ENCODE measurements at places on chromosomes 2 and 18.

- DNase-seq = no peak
These were observed 38.3 kb upstream of the WDR75 start for GRCh38 chr2:189402932-189403331.

GRCh38 chr2:74002505-74003421, 18.1 kb downstream of the TET3 start:
- DNase-seq = peak; percentile 82

- peak; percentile 53 for DNase-seq
These were observed 550.2 kb upstream of the SETBP1 start for GRCh38 chr18:44130376-44130942.

GRCh38 chr2:230557065-230557464, 141.1 kb downstream of the SP100 start:
- no peak for DNase-seq

DNA sequence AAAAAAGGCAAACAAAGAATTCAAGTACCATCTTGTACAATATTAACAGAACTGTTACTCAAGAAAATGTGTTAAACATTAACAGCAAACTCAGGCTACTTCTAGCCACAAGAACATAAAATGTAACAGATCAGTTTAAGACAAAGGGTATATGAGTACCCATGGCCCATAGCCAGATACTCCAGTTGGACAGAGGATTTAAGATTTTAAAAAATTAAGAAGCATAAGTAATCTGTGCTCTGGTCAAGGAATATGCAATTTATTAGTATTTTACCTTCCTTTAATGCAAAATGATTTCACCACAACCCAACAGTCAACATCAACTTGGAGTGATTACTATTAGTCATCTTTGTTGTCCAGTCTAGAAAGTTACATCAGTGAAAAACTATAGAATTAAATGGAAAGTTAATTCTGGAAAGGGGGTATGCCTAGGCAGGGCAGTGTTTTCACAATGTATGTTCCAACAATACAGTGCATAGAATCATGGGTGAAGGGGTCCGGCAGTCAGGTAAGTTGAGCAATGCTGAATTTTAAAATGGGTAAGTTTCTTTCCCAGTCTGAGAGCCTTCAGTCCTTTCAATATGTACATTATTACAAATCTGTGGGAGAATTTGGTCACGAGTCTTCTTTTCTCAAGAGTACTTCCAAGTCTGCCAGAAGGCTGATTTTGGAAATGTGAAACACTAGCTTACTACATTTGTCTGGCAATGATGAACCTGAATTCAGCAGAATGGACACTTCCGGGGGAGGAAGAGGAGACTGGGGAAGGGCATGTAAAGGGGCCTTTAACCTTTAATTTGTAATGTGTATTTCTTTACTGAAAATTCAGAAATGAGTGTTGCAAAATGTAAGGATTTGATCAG, 34.5 kb downstream of the SFT2D3 start:
- DNase-seq = no peak

GRCh38 chr2:8409461-8410260, 272.2 kb upstream of the ID2 start:
- DNase-seq = no peak

- no peak for DNase-seq
These were observed 50.9 kb upstream of the RGPD4 start for GRCh38 chr2:107775791-107776190.

DNA sequence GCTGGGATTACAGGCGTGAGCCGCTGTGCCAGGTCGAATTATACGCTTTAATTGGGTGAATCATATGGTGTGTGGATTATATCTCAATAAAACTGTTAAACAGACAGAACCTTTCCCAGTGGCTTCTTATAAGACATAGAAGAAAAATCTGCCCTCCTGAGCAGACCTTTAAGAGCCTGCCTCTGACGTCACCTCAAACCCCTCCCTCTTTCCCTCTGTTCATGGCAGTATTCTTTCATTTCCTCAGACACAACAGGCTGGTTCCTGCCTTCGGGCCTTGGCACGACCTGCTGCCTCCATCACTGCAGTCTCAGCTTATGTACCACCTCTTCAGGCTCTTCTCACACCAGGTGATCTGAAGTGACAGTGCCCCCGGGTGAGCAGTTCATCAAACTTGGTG, 14.0 kb upstream of the PDIA6 start:
- no peak for DNase-seq

DNA sequence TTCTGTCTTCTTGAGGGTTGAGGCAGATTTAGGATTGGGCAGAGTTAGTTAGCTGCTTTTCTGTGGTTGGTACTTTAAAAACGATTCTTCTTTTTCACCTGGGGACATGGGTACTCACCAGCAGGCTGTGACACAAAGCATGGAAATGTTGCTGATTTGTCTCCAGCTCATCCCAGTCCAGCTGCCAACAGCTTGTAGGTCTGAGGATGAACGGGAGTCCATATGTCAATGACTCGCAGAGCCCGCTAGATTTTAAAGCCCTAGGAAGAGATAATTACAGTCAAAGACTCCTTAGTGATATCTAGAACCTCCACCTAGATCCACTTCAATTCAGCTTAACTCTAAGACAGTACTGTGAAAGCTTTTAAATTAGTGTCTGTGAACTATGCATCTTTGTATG, 20.8 kb downstream of the DOK1 start:
- no peak for DNase-seq

DNA sequence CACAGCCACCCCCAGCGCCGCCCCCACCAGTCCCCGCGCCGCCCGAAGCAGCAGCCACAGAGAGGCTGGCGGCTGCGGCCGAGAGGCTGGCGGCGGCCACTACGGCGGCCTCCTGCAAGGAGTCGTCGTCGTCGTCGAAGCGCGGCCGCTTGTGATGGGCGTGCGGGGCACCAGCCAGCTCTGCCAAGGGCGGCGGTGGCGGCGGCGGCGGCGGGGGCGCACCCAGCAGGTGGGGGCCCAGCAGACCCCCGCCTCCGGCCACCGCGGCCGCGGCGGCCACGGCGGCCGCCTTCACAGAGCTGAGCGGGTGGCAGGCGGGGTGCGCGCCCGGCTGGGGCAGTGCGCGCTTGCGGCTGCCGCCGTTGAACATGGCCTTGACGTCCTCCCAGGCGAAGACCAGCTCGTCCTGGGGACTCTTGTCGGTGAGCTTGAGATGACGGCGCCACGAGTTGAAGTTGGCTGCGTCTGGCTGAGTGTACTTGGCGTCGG, 3.3 kb downstream of the SKOR2 start:
- DNase-seq = no peak

- DNase-seq = peak; percentile 4
These were observed 72.9 kb upstream of the SNTG2 start for GRCh38 chr2:877747-878146.

- DNase-seq = no peak
These were observed 187.1 kb downstream of the TCF4 start for GRCh38 chr18:55400590-55401541.

GRCh38 chr2:25590921-25591505, 82.4 kb downstream of the DTNB start:
- no peak for DNase-seq

DNA sequence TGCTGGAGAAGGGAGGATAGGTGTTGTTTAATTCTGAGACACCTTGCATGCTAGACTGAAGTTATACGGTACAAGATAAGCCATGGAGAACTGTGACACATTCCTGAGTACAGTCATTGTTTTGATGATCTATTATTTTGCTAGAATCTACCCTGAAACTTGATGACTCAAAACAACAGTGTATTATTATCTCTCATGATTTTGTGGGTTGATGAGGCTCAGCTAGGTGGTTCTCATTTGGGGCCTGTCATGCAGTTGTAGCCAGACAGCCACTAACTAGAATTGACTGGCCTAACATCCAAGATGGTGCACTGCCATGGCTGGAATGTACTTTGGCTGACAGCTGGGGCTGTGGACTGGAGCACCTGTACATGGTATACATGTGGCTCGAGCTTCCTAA, 5.4 kb upstream of the IL1R1 start:
- no peak for DNase-seq

GRCh38 chr2:241393524-241394196, 37.6 kb downstream of the FARP2 start:
- no peak for DNase-seq
